ENCODE measurements at places on chromosomes 1 and 21. TPM values are rescaled to one million over a fixed set of nuclear protein-coding genes. Genes with fewer than 3 reads are reported as not detected.
A peak's percentile ranks its signal among the peaks of the same experiment; 100 is the strongest.

Gene C1orf74
- total RNA-seq = 4.8 TPM

Gene ATP6V1G3
- not detected for total RNA-seq

Gene OR2L2
- not detected for total RNA-seq

Gene APCS
- not detected for total RNA-seq

Gene SPEN
- 10.1 TPM for total RNA-seq

Gene CD244
- 0.05 TPM for total RNA-seq

Gene ALX3
- total RNA-seq = not detected

Gene LCE1B
- not detected for total RNA-seq

Gene BTG2
- total RNA-seq = 4.8 TPM

GRCh38 chr1:248045209-248045608 is 1.4 kb upstream of the OR2L3 start:
- no peak for DNase-seq

DNA sequence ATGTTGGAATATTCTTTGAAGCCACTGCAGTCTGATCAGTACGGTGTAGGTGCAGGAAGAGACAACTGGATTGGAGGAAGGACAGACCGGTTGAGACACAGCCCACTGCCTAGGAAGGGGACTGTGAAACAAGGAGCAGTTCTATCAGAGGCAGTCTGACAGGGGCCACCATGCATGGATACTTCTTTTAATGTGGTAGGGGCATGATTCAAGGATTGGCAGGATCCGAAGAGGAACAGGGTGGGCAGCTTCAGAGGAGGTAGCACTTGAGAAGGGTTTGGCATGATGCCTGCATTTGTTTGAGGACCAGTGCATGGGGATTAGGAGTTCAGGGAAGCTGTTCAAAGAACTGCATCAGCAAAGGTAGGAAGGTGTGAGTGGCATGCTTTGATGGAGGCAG is 167.9 kb downstream of the DYRK1A start:
- no peak for DNase-seq

DNA sequence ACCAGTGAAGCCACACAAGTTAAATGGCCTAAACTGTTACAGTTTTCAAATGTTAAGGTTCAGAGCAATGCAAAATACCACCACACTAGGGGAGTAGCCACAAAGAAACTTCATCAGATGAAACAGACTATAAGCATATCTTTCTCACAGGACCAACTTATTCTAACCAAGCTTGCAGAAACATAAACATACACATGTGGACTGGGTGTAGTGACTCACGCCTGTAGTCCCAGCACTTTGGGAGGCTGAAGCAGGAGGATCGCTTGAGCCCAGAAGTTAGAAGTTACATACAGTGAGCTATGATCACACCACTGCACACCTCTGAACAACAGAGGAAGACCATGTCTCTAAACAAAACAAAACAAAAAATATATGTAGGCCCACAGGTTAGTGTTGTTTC is 17.3 kb downstream of the WDR47 start:
- no peak for DNase-seq

DNA sequence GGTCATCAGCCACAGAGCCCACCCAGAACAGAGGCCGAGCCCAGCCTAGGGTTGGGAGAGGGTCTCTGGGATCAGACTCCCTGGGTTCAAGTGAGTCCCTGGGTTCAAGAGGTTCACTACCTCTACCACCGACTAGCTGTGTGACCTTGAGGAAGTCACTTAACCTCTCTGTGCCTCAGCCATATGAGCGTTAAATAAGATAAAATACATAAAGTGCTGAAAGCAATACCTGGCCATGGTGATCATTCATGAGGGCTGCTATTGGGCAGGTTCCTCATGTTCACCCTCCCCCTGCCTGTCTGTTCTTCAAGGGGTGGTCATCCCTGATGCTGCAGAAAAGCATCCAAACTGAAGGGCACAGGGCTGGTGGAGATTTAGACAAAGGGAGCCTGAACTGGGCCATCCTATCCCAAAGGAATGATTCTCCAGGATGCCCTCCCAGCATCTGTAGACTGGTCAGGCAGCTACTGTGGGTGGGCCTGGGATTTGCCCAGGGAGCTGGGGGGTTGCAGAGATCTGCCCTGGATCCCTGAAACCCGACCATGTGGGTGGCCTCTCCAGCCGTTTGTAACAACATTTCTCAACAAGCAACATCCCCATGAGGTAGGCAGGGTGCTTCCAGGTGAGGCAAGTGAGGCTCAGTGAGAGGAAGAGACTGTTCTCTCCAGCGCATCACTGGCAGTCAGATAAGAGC is 196.6 kb downstream of the MATN1 start:
- no peak for DNase-seq

- no peak for DNase-seq
Measured at GRCh38 chr1:10635085-10635896, 160.5 kb downstream of the PEX14 start.

GRCh38 chr1:67431869-67432578 is 1.8 kb upstream of the SERBP1 start:
- peak; percentile 26 for DNase-seq

DNA sequence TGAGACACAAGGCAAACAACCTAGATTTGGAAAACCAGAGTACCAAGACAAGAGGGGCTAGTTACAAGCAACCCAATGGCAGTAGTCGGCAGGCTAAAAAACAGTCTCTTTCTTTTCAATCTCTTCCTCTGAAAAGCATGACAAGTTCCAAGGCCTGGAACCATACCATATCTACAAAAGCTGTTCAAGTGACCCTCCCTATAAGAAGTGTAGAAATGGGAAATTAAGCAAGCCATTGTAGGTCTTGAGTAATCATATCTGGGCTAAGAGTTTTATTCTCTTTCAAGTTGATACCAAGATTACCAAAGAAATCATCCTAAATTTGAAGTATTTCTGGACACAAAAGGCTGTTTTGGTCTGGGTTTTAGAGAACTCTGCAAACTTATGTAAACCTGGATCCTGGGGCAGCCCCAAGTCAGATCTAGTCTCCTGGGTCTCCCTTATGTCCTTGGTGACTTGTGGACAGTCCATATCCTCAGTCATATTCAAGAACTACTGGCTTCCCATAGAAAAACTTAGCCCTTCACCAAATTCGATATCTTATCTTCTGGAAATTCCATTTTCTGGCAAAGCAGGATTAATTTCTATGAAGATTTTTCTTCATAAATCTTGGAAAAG is 24.7 kb downstream of the FMO3 start:
- DNase-seq = no peak

DNA sequence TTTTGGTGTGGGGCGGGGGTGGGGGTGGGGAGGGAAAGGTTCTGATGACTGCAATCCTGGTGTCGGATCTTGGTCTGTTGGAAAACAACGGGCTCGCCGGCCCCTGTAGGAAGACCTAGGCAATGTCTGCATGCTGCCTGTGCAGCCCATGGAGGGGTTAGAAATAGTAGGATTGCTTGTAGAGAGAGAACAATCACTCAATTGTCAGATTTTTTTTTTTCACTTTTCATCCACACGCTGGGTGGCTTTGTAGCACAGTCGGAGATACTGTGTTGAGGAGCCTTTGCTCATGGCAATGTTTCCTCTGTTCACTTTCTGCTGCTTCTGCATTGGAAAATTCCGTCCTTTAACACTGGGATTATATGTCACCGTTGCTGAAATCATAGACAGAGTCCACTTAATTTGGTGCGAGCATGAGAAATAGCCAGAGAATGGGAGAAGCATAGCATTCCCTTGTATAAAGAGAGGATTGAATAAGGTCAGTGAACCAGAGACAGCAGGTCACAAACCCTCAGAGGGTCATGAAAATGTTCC is 107.5 kb downstream of the MRPS6 start:
- DNase-seq = peak; percentile 88

DNA sequence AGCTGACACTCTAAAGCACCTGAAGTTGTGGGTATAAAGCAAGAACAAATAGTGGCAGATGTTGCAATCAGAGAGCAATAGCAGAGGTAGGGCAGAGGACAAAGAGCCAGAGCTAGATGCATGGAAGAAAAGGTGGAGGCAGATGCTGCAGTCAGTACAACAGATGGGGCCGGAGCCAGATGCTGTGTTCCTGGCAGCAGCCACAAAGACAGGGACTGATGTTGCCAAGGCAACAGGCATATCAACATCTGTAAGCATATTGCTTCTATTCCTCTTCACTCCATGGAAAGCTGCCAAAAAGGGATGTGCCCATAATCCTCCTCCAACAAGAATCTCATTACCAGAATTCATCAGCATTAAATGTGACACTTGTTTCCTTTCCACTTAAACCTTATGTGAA is 108.0 kb downstream of the TNNI3K start:
- DNase-seq = no peak

GRCh38 chr1:168861421-168862004 is 132.5 kb upstream of the DPT start:
- DNase-seq = no peak

GRCh38 chr1:177274687-177275211 is 104.0 kb downstream of the BRINP2 start:
- DNase-seq = no peak

GRCh38 chr1:40847023-40847745 is 15.0 kb downstream of the CITED4 start:
- DNase-seq = peak; percentile 54

GRCh38 chr1:87335175-87335884 is 6.7 kb downstream of the LMO4 start:
- DNase-seq = peak; percentile 34

Measured in SK-MEL-5 (cell line).